Vagina (tissue), 2 donors: ENCODE measurements at places on chromosomes 13 and 19.
A peak's percentile ranks its signal among the peaks of the same experiment; 100 is the strongest.

GRCh38 chr13:107461751-107462150 lies 753.6 kb downstream of the LIG4 start:
- no peak for DNase-seq

GRCh38 chr19:15869109-15869555 lies 28.7 kb downstream of the CYP4F2 start:
- DNase-seq: no peak

DNA sequence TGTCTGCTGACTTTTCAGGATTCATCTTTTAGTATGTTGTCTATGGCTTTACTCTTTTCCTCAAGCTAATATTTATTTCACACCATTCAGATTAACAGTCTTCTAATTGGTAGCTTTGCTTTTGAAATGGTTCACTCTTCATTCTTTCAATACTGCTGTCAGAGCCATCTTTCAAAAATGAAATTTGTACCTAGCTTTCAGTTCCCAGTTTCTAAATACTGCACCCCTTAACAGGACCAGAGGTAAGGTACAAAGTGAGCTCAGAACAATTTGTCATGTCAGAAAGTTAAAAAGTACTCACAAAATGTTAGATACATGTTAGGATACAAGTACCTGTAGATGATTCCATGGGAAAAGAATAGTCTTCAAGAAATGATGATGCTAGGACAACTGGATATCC lies 83.0 kb downstream of the FNDC3A start:
- DNase-seq: no peak

DNA sequence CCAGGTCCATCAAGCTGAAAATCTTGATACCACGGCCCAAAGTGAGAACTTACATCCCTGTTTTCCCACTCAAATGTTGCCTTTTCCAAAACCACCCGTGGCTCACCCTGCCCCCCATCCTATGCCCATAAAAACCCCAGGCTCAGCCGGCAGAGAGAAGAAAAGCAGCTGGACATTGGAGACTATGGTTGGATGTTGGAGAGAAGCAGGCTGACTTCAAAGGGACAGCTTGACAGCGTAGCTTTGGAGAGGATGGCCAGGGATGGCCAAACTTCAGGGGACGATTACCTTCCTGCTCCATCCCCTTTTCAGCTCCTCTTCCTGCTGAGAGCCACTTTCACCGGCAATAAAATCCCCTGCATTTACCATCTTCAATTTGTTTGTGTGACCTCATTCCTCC lies 3.5 kb upstream of the ZNF792 start:
- no peak for DNase-seq

DNA sequence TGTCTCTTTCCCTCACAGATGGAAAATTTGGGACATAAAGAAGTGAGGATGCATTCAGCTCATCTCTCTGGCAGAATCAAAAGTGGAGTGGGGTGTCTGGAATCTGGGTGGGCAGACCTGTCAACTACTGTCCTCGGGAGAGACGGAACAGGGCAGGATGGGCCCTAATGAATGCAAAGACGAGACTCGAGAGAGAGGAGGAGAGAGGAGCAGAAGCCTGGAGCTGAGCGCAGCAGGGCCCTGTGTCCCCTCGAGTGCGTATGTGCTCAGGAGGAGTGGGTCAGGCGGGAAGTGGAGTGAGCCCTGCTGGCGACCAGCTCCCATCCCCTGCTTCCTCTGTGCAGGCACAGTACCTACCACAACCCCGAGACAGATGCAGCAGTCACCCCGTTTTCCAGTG lies 78.9 kb downstream of the TEX29 start:
- DNase-seq: peak; percentile 74

DNA sequence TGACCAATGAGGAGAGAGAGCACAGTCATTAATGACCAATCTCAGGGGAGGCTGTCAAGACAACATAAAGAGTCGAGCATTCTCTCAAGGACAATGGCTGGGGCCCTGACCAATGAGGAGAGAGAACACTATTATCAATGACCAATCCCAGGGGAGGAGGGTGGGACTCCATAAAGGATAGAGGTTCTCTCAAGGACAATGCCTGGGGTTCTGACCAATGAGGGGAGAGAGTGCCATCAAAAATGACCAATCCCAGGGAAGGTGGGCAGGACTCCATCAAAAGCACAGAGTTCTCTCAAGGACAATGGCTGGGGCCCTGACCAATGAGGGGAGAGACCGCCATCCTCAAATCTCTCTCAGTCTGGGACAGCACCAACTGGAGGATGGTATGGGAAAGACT lies 3.3 kb upstream of the KLK11 start:
- DNase-seq: no peak

GRCh38 chr13:85544756-85545155 lies 254.5 kb downstream of the SLITRK6 start:
- DNase-seq: no peak

GRCh38 chr19:53908106-53908934 lies 758 bp upstream of the CACNG7 start:
- DNase-seq: no peak

DNA sequence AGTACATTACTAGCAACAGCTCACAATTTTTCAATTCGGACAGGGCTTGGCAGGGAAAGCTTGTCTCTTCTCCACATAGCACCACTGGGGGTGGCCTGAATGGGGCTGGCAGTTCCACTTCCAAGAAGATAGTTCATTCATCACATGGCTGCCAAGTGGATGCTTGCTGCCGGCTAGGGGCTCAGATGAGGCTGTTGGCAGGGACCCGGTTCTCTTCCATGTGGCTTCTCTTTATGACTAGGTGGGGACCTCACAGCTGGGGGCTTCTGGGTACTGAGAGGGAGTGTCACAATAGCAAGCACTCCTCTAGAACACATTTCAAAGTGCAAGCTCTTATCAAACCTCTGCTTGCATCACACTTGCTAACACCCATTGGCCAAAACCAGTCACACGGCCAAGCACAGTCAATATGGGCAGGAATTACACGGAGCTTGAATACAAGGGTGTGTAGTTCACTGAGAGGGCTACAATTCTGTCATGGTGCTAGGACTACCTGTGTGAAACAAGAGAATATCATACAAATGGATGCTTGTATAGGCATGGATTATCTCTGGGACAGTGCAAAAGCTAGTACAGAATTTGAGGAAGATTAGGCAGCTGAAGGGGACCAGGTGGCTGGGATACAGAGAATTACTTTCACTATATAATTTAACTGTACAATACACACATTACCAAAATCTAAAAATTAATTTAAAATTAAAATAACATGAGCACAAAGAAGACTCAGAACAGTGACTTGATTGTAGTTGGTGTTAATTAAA lies 32.3 kb downstream of the ATP7B start:
- peak; percentile 76 for DNase-seq

- DNase-seq: no peak
These were observed 476.7 kb downstream of the RFC3 start for GRCh38 chr13:34294483-34295129.

- DNase-seq: no peak
These were observed 738.3 kb upstream of the SLITRK5 start for GRCh38 chr13:86932776-86933334.

DNA sequence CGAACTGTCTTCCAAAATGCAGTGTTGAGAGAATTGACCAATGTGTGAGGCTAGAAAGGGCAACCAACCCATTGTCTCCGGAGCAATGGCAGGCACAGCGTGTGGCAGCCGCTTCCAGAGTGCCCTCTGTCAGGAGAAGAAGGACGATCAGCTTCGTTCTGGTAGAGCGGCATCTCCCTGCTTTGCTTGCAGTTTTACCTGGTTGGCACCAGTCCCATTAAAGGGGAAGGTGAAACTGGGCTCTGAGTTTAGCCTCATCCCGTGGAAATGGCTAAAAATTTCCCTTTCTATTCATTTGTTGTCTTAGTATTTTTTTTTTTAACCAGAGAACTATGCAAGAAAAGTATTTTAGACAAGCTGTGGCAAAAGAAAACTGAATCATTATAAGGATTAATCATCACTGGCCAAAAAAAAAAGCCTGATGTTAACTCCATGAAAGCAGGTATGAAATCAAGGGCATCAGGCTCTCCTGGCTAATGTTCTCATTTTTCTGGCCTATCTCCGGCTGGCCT lies 81.5 kb upstream of the SLC7A1 start:
- no peak for DNase-seq

GRCh38 chr13:33227927-33228647 lies 57.5 kb downstream of the STARD13 start:
- DNase-seq: no peak

GRCh38 chr13:35475212-35475959 lies 1.1 kb downstream of the MAB21L1 start:
- no peak for DNase-seq

DNA sequence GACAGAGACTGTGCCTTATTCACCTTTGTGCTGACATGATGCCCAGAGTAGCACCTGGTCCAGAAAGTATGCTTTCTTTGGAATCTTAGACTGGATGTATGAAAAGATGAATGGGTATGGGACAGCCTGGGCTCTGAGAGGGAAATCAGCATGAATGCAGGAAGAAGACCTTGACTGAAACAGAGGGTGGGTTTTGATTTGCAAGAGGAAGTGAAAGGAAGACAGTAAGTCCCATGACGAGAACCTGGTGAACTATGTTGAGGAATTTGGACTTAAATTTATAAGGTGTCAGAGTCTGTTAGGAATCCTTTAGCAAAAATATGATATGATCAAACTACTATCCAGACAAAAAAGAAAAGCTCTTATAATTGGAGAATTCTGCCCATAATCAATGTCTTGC lies 301.9 kb downstream of the SPRY2 start:
- DNase-seq: no peak

- no peak for DNase-seq
These were observed 9.9 kb downstream of the LMTK3 start for GRCh38 chr19:48501494-48502349.

DNA sequence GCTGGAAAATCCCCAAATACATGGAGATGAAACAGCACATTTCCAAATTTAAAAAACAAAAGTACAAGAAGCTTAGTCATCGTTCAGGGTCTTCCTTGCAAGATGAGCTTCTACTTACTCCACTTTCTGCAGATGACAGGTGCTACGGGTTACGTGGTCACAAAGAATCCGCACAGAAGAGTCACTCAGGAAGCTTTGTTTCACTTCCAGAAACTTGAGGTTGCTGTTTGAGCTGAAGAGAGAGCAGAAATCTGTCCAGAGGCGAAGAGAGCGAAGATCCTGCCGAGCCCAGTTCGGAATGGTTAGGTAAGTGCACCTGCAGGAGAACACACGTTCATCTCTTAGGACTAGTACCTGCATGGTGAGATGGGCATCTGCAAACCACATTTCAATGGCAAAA lies 9.4 kb downstream of the NLRP7 start:
- no peak for DNase-seq

GRCh38 chr19:15902254-15902653 lies 4.4 kb upstream of the CYP4F2 start:
- DNase-seq: no peak

GRCh38 chr19:40594255-40594654 lies 6.9 kb upstream of the LTBP4 start:
- DNase-seq: no peak

DNA sequence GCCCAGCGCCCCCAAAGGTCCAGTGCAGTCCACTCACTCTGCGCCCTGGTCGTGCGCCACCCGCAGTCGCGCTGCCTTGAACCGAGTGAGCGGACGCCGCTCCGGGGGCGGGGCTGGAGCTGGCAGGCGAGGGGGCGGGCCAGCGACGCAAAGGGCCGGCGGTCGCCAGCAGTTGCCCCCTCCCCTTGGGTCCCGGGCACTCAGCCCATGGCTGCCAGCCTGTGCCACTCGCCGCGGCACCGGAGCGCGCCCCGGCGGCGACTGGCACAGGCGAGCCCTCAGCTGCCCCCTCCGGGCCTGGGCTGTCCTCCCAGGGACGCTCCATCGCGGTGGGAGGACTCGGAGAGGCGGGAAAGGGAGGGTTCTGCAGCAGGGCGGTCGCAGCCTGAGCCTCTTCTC lies at the start of gene S1PR5:
Gene S1PR5, minus strand, starts transcription at position 87 of the 399 bp plus-strand sequence. CDS start 2,436 bp downstream, outside the sequence.
- no peak for DNase-seq

DNA sequence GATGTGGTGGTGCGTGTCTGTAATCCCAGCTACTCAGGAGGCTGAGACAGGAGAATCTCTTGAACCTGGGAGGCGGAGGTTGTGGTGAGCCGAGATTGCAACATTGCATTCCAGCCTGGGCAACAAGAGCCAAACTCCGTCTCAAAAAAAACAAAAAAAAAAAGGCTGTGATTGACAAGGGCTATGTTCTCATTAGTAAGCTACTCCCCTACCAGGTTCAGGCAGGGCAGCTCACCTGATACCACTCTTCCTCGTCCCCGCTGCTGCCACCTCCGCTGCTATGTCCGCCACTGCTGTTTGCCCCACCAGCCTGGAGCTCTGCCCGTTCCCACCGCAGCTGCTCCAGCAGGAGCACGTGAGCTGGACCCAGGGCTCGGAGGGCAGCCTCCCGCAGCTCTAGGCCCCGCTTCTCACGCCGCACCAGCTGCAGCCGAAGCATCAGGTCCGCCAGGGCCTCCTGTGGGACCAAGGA lies 9.4 kb downstream of the USHBP1 start:
- DNase-seq: no peak

- no peak for DNase-seq
These were observed 1.6 kb downstream of the ZNRF4 start for GRCh38 chr19:5456841-5457200.

DNA sequence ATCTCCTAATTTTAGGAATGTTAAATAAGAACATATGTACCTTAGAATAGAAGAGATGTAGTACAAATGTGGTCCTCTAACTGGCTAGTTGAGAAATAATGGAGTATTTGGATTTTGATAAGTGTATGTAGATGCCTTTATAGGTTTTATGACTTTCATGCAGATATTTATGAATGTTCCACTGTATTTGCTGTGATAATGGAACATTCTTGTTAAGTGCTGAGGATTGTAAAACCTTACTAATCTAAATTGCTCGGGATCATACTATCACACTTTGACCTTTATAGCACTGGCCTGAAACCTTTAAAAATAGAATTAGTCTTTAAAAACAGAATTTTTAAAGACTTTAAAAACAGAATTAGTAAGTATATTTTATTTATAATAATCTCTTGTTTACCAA lies 135.1 kb downstream of the LMO7 start:
- DNase-seq: no peak

DNA sequence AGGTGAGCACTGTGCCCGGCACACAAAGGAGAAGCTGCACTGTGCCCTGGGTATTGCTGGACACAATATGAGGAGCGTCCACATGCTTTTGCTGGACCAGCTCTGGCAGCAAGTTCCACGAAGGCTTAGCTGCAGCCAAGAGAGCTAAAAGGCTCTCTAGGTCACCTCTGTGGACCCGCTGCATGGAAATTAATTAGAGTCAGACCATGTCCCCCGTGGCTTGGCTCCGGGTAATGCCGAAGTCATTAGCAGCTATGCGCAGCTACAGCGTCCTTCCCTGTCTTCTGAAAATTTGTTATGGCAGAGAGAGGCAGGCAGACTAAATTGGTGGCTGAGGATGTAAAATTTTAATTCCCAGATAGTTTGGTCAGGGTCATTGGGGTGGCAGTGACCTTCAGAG lies 271.5 kb downstream of the SLC7A1 start:
- DNase-seq: no peak

DNA sequence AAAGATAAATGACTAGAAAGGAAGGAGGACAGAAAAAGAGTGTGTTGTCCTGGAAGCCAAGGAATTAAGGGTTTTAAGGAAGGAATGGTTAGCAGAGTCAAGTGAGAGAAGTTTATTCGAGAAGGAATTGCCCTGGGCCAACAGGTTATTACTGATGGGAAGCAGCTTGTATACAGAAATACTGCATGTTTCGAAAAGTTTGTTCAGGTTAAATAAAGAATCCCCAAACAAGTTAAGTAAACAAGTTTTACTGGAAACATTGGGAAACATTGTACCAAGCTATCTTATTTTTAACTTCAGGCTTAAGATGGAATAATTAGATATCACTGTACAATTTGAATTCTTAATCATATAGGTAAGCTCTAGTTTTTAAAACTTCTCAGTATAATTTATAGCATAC lies 28.2 kb upstream of the FBXL3 start:
- DNase-seq: no peak

GRCh38 chr13:33307843-33308242 lies 22.3 kb upstream of the STARD13 start:
- DNase-seq: no peak
